Mammary epithelial cell (primary cell): ENCODE measurements at places on chromosomes 1 and 21. TPM values are rescaled to one million over a fixed set of nuclear protein-coding genes. Genes with fewer than 3 reads are reported as not detected.

Gene TRPM2
- 14.0 and 14.6 TPM in 2 replicates for total RNA-seq

DNA sequence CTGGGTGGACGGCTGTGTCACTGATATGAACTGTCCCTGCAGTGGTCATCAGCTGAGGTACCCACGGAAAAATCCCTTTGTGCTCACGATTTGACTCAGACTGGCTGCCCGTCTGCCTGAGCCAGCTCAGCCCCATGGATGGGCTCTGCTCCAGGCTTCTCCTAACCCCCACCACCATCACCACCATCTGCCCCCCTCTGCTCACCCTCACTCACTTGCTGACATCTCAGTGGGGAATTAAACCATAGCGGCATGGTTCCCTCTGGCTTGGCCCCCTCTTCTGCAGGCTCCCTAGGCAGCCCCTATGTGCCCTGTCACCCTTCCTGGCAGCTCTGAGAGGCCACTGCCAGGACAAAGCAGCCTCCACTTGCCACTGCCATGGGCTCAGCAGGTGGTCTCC lies 17.3 kb downstream of the SLC6A9 start:
- DNase-seq, result no peak

GRCh38 chr1:225817611-225818061 lies 7.7 kb downstream of the EPHX1 start:
- peak; percentile 75 for DNase-seq

Gene RGS4
- total RNA-seq, result not detected in 2 replicates

Gene BACH1
- 45.7 and 48.9 TPM in 2 replicates for total RNA-seq

GRCh38 chr1:112431038-112431437 lies 35.0 kb downstream of the CTTNBP2NL start:
- DNase-seq, result no peak

Gene TTC34
- total RNA-seq, result 0.17 TPM

DNA sequence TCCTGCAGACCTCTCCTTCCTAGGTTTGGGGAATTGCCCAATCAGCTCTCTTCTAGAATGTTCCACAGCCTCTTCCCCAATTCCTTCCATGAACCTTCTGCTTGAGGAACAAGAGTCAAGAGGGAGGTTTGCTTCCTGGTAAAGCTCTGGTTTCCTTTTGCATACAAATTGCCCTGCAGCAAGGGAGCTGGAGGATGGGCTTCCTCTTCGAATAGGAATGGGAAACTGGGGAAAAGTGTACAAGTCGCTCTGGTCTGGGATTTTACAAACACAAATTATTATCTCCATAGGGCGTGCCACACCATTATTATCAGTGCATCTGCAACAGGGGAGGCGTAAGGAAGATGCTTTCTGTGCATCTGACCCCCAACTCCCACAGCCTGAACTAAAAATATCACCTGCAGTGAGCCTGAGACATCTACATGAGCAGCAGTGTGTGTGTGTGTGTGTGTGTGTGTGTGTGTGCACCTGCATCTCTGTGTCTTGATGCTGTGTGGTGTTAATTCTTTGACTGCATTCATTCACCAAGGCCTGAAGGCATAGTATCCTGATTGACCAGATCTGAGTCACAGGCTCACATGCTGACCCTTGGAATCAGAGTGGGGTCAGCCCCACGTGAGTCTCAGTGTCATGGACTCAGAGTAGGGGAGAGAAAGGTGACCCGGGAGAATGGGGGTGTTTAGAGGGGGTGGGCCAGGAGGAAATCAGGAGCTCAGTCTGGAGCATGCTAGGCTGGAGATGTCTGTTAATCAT lies 272.9 kb downstream of the KAZN start:
- no peak for DNase-seq
